Activated CD8-positive, alpha-beta memory T cell treated with anti-CD3 and anti-CD28 coated beads, Interleukin-2, amount 10 ng/mL, durations not matched to agents 7 days and 5 days (primary cell): ENCODE measurements at places on chromosomes 16 and 17. TPM values are rescaled to one million over a fixed set of nuclear protein-coding genes. Genes with fewer than 3 reads are reported as not detected.

GRCh38 chr16:77590707-77591106 is 131.6 kb upstream of the NUDT7 start:
- H3K4me1 ChIP-seq = peaks cover 3% of the 10 kb centered on the region
- H3K27ac ChIP-seq = no peak overlapping the region
- no peaks in the 10 kb centered on the region for H3K27me3 ChIP-seq
- H3K4me3 ChIP-seq = no peak overlapping the region
- H3K36me3 ChIP-seq = no peaks in the 10 kb centered on the region
- no peak for DNase-seq

DCTN5 gene
- 80.4 TPM for total RNA-seq

- no peaks in the 10 kb centered on the region for H3K4me1 ChIP-seq
- no peaks in the 10 kb centered on the region for H3K36me3 ChIP-seq
Measured at GRCh38 chr17:72143245-72143644, 22.4 kb downstream of the SOX9 start.

- no peak within 1 kb of the TSS for H3K4me3 ChIP-seq
- no peak within 1 kb of the TSS for H3K27ac ChIP-seq
- peaks cover 3% of the 10 kb centered on the region for H3K36me3 ChIP-seq
- H3K4me1 ChIP-seq = peaks cover 20% of the 10 kb centered on the region
Measured at GRCh38 chr17:76078860-76079534, at the start of gene ZACN. ZACN (plus strand) TSS chr17:76079182; CDS start chr17:76079265, 83 bp downstream.

TP53TG3 gene
- total RNA-seq = not detected

CYTH1 gene
- total RNA-seq = 151 TPM

DNA sequence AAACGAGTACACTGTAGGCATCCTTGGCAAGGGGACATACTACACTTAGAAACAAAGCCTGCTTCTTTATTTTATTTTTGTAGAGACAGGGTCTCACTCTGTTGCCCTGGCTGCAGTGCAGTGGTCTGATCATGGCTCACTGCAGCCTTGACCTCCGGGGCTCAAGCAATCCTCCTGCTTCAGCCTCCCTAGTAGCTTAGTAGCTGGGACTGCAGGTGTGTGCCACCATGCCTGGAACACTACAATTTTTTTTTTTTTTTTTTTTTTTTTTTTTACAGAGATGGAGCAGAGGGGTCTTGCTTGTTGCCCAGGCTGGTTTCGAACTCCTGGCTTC is 78.2 kb downstream of the WIPI1 start:
- H3K36me3 ChIP-seq = peaks cover 25% of the 10 kb centered on the region
- no peak for DNase-seq
- H3K4me1 ChIP-seq = peaks cover 25% of the 10 kb centered on the region

GRCh38 chr16:84234321-84235241 is 5.2 kb downstream of the KCNG4 start:
- no peak overlapping the region for H3K27ac ChIP-seq
- H3K27me3 ChIP-seq = peaks cover 22% of the 10 kb centered on the region
- H3K36me3 ChIP-seq = no peaks in the 10 kb centered on the region
- H3K4me3 ChIP-seq = no peak overlapping the region
- no peaks in the 10 kb centered on the region for H3K4me1 ChIP-seq
- no peak for DNase-seq

DNA sequence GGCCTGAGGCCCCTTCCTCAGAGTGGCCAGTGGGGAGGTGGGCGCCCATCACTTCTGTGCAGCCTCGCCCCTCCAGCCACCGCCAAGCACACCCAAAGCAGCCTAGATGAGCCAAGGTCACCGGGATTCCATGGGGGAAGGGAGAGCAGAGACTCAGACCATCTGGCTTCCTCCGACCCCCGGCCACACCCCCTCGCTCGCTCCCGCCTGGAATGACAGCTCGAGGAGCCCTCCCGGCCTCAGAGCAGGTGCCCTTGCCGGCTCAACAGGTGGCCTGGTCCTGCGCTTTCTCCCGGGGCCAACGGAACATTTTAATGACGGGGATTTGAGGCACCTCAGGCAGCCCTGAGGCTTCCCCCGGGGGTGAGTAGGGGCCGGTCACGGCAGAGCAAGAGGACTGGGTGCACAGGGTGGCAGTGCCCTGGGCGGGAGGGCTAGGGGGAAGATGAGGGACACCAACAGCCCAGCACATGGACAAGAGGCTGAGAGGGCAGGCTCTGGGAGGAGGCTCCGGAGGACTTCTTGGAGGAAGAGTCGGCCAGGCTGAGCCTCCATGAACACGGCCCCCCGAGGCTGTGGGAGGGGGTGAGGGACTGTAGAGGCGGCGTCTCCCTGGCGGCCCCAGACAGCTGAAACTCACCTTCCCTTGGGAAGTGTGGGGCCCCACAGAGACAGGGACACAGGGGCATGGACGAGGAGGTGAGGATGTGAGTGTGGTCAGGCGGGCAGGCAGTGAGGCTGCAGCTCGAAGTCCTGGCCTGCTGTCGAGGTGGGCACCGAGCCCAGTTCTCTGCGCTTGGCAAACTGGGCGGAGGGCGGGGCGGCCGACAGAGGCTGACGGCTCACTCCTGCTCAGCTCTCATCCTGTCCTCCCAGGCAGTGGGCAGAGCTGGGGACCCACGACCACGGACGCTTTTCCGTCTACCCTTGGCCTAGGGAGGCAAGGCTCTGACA is 12.5 kb upstream of the C1QTNF8 start:
- no peak overlapping the region for H3K27ac ChIP-seq
- no peak overlapping the region for H3K4me3 ChIP-seq
- DNase-seq = no peak
- no peaks in the 10 kb centered on the region for H3K4me1 ChIP-seq
- no peaks in the 10 kb centered on the region for H3K27me3 ChIP-seq

DNA sequence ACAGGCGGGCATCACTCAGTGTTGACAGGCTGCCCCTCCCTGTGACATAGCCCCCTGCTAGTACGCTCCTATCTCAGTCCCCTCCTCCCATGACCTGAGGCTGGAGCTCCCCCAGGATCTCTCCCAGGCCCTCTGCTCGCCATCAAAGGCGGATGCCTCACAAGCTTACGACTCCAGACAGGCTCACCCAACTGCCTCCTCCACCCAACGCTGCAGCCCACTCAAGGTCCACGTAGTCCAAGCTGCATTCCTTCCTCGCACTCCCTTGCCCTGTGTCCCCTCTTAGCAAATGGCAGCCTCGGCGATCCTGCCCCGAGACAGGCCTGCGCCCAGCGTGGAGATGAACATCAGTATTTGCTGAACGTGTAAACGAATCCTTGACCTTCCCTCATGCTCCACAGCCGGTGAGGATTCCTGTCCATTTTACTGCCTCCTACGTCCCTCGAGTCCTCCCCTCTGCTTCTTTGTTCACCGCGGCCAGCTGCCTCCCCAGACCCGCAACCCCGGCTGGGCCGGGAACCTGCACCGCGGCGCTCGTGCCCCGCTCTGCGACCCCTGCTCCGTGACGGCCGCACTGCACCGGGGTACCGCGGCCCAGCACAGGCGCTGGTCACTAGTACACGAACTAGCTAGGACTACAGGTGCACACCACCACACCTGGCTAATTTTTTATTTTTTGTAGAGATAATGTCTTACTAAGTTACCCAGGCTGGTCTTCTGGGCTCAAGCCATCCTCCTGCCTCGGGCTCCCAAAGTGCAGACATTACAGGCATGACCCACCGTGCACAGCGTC is 838 bp upstream of the TMEM97 start:
- peaks cover 2% of the 10 kb centered on the region for H3K27me3 ChIP-seq
- peak overlapping the region; percentile 89 for H3K27ac ChIP-seq
- H3K36me3 ChIP-seq = peaks cover 7% of the 10 kb centered on the region
- H3K4me1 ChIP-seq = peaks cover 42% of the 10 kb centered on the region

DNA sequence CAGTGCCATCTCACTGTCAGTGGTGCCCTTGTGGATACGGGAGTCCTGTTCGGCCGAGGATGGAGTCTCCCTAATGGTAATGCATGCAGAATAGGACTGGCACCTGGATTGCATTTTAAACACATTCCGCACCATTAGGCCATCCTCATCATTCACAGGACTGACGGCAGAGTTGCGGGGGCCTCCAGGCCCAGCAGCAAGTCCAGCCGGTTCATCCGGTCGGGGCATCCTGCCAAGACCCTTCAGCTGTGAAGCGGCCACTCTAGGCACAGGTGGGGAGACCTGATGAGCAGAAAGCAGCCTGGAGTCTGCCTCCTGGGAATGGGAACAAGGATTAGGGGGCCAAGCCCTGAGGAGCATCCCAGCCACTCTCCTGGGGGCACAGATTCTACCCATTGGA is 90.3 kb upstream of the XYLT1 start:
- H3K4me3 ChIP-seq = no peak overlapping the region
- H3K4me1 ChIP-seq = peaks cover 4% of the 10 kb centered on the region
- no peak overlapping the region for H3K27ac ChIP-seq
- H3K36me3 ChIP-seq = no peaks in the 10 kb centered on the region

- no peaks in the 10 kb centered on the region for H3K36me3 ChIP-seq
- DNase-seq = no peak
- H3K4me3 ChIP-seq = no peak overlapping the region
- H3K27ac ChIP-seq = no peak overlapping the region
- H3K27me3 ChIP-seq = peaks cover 4% of the 10 kb centered on the region
Measured at GRCh38 chr17:74159226-74159840, 44.1 kb upstream of the RPL38 start.

P2RX5 gene
- total RNA-seq = 24.6 TPM

- H3K27me3 ChIP-seq = peaks cover 9% of the 10 kb centered on the region
- DNase-seq = no peak
- peaks cover 23% of the 10 kb centered on the region for H3K4me1 ChIP-seq
- H3K4me3 ChIP-seq = peak overlapping the region; percentile 69
- H3K27ac ChIP-seq = peak overlapping the region; percentile 93
- peaks cover 5% of the 10 kb centered on the region for H3K36me3 ChIP-seq
Measured at GRCh38 chr17:50420419-50421112, 5.5 kb upstream of the ACSF2 start.

DNA sequence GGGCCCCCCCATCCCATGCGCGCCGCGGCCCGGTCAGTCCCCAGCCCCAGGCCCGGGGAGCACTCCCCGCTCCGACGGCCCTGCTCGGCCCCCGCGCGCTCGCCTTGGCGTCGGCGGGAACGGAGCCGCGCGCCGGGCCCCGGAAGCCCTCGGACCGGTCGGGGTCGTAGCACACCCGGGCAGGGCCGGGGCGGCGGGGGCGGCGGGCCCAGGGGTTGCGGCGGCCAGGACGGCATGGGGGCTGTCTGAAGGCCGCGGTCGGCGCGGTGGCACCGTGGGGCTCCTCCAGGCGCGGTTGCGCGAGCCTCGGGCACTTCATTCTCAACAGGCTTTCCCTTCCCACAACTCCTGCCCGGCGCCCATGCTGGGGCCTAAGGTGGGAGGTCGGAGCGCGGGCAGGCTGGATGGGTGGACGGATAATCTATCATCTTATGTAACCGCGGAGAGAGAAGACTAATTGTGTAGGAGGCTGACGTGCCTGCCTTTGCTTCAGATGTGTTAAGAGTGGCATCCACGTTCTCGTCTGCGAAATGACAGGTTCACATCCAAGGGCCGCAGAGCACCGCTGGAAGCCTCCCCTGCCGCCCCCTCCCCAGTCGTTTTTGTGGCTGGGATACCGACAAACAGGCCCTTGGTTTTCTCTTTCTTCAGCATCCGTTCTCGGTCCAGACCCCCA is 708 bp downstream of the BAIAP2 start:
- no peak overlapping the region for H3K27ac ChIP-seq
- no peaks in the 10 kb centered on the region for H3K36me3 ChIP-seq
- H3K4me3 ChIP-seq = peak overlapping the region; percentile 71
- H3K4me1 ChIP-seq = peaks cover 6% of the 10 kb centered on the region
- H3K27me3 ChIP-seq = peaks cover 40% of the 10 kb centered on the region

CIBAR2 gene
- total RNA-seq = not detected

- H3K36me3 ChIP-seq = peaks cover 4% of the 10 kb centered on the region
- no peaks in the 10 kb centered on the region for H3K4me1 ChIP-seq
- H3K27me3 ChIP-seq = peaks cover 8% of the 10 kb centered on the region
- DNase-seq = no peak
Measured at GRCh38 chr17:37062021-37062420, 113.3 kb downstream of the AATF start.

RHBDF2 gene
- total RNA-seq = 42.1 TPM

DNA sequence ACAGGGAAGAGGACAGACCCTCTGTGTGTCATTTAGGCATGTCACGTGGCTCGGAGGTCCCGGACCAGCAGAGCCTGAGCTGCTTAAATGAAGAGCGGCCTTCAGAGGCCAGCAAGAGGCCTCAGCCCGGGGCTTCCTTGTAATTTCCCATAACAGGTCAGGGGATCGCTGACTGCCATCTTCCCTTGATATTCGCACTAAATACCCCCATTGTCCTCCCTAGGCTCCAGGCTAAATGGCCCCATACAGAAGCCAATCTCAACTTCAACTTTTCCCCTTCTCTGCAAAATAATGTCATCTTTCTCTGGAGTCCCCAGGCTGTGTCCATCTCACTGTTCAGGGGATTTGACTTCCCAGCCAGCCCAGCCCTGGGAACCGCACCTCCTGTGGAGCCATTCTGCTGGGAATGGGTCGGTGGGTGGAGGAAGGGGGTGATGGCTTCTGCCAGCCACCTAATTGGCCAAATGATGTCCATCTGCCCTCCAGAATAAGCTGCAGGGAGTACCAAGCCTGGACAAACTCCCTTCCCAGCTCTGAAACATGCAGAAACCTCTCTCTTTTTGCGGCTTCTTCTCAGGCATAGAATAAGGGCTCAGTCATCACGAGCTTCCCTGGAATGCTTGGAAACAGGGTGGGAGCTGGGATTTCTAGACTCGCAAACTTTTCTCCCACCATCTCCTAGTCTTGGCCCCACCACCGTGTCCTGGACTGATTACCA is 129.9 kb downstream of the SDK2 start:
- H3K4me3 ChIP-seq = no peak overlapping the region
- no peaks in the 10 kb centered on the region for H3K36me3 ChIP-seq
- H3K4me1 ChIP-seq = no peaks in the 10 kb centered on the region
- no peak for DNase-seq
- no peak overlapping the region for H3K27ac ChIP-seq
- H3K27me3 ChIP-seq = peaks cover 8% of the 10 kb centered on the region

- H3K27me3 ChIP-seq = no peaks in the 10 kb centered on the region
- H3K36me3 ChIP-seq = peaks cover 56% of the 10 kb centered on the region
- H3K27ac ChIP-seq = peak within 1 kb of the TSS; percentile 97
- peaks cover 59% of the 10 kb centered on the region for H3K4me1 ChIP-seq
- DNase-seq = peak; percentile 87
Measured at GRCh38 chr16:3065069-3065741, at the start of gene IL32. IL32 (plus strand) TSS chr16:3065640; CDS start chr16:3065812, 172 bp downstream.

CCL8 gene
- total RNA-seq = not detected

FBF1 gene
- total RNA-seq = 36.7 TPM

TMEM106A gene
- 13.8 TPM for total RNA-seq

- H3K4me1 ChIP-seq = peaks cover 30% of the 10 kb centered on the region
- H3K36me3 ChIP-seq = peaks cover 22% of the 10 kb centered on the region
- H3K4me3 ChIP-seq = peak overlapping the region; percentile 23
- peak overlapping the region; percentile 70 for H3K27ac ChIP-seq
Measured at GRCh38 chr17:68383443-68384321, 73.6 kb downstream of the WIPI1 start.

NPTX1 gene
- 8.0 TPM for total RNA-seq

ACBD4 gene
- 20.6 TPM for total RNA-seq

MIEF2 gene
- 8.4 TPM for total RNA-seq

GRCh38 chr16:85667841-85668413 is 20.8 kb downstream of the GINS2 start:
- no peak for DNase-seq
- peaks cover 53% of the 10 kb centered on the region for H3K36me3 ChIP-seq
- H3K27me3 ChIP-seq = no peaks in the 10 kb centered on the region
- H3K4me1 ChIP-seq = no peaks in the 10 kb centered on the region
- no peak overlapping the region for H3K4me3 ChIP-seq
